ENCODE measurements at places on chromosomes 12 and 14. TPM values are rescaled to one million over a fixed set of nuclear protein-coding genes. Genes with fewer than 3 reads are reported as not detected.

The LALBA gene
- total RNA-seq = not detected

The FAM222A gene
- total RNA-seq = 4.7 TPM

- DNase-seq = no peak
These were observed 17.6 kb upstream of the SLC2A13 start for GRCh38 chr12:40123496-40123895.

GRCh38 chr14:63283884-63284248 is 34.9 kb downstream of the GPHB5 start:
- no peak for DNase-seq

- DNase-seq = no peak
These were observed 323.6 kb downstream of the ZFP36L1 start for GRCh38 chr14:68469208-68469713.

GRCh38 chr12:42759622-42760273 is 170.2 kb upstream of the PRICKLE1 start:
- peak; percentile 43 for DNase-seq

- peak; percentile 65 for DNase-seq
These were observed 501 bp downstream of the RIMKLB start for GRCh38 chr12:8698132-8698851.

- peak; percentile 18 for DNase-seq
These were observed 508.6 kb downstream of the FLRT2 start for GRCh38 chr14:86038387-86039042.

- no peak for DNase-seq
These were observed 51.4 kb upstream of the DIO3 start for GRCh38 chr14:101509730-101510371.

DNA sequence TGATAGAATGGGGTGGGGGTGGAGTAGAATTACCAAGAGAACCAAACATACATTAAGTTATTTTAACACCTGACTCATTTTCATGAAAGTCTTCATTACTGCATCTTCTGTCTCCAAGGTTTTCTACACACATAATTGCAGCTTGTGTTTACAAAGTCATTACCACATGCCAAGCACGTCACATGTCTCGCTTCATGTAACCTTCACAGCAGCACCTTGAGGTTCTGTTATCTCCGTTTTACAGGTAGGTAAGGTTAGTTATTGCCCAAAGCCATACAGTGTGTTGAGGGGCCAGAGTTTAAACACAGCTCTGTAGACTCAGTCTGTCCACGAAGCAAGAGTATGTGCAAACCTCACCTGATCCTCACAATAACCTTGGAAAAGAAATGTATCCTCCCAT is 64.3 kb upstream of the RBM19 start:
- no peak for DNase-seq

DNA sequence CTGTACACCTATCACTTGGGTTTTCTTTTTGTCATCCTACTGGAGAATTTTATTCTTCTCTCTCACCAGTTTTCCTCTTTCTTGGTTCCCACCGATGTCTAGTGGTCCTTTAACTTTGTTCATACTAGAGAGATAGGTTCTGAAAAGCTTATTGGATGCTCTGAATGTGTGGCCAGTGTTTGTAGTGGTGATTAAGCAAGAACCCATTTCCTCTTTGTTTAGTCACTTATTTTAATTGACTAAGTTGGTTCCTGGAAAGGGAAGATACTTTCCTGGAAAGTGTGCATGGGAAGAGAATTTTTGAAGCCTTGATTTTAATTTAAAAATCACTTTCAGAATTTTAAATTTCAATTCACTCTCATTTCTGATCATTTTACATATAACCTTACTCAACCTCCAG is 127.2 kb downstream of the OTOGL start:
- no peak for DNase-seq

GRCh38 chr12:121205491-121205890 is 4.4 kb upstream of the P2RX4 start:
- no peak for DNase-seq

GRCh38 chr12:85405781-85406522 is 125.9 kb downstream of the ALX1 start:
- no peak for DNase-seq

Measured in left colon (tissue), 2 donors.